Activated CD8-positive, alpha-beta memory T cell treated with anti-CD3 and anti-CD28 coated beads, Interleukin-2, amount 50 U/mL, for 4 hours (primary cell): ENCODE measurements at places on chromosomes 11 and 22.

GRCh38 chr11:65274735-65275682, 13.2 kb downstream of the POLA2 start:
- no peak for DNase-seq

GRCh38 chr22:39174498-39175352, 22.2 kb upstream of the CBX7 start:
- peak; percentile 70 for DNase-seq

DNA sequence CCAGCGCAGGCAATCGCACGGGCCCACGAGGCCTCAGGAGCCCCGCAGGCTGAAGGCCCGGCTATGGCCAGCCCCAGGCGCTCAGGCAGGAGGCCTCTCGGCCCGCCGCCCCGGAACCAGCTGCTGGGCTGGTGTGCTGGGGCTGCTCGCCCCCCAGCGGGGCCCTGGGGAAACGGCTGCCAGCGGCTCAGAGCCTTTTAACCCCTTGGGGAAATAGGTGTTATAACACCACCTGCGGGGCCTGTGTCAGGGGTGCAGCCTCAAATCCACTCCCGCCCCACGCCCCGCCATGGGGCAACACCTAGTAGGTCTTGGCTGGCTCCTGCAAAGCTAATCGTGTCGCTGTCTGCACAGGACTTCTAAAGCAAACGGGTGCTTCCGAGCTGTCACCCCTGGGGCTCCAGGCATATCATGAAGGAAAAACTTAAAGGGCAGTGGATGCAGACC, 237.4 kb downstream of the TTC28 start:
- DNase-seq = peak; percentile 62

GRCh38 chr11:121625777-121626506, 173.2 kb upstream of the SORL1-AS1 start:
- DNase-seq = no peak

GRCh38 chr22:27185760-27186302, 528.4 kb downstream of the MIAT start:
- no peak for DNase-seq

GRCh38 chr11:57421805-57422204, 5.1 kb downstream of the SLC43A3 start:
- no peak for DNase-seq
